ENCODE measurements at places on chromosomes 3 and 15.

DNA sequence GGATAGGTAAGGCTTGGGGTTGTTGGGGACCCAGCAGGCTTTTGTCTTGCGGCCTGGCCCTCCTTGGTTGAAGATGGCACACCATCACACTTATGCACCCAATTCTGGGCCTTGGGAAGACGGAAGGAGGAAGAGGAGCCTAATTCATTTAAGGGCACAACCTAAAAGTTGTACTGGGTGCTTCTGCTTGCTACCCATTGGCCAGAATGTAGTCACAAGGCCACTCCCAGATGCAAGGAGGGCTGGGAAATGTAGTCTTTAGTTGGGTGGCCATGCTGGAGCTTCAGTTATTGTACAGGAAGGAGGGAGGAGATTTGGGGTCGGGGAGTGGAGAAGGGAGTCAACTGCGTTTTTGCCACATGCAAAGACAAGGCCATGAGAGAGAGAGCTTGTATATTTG, 109.2 kb downstream of the TMEM266 start:
- DNase-seq, result no peak

DNA sequence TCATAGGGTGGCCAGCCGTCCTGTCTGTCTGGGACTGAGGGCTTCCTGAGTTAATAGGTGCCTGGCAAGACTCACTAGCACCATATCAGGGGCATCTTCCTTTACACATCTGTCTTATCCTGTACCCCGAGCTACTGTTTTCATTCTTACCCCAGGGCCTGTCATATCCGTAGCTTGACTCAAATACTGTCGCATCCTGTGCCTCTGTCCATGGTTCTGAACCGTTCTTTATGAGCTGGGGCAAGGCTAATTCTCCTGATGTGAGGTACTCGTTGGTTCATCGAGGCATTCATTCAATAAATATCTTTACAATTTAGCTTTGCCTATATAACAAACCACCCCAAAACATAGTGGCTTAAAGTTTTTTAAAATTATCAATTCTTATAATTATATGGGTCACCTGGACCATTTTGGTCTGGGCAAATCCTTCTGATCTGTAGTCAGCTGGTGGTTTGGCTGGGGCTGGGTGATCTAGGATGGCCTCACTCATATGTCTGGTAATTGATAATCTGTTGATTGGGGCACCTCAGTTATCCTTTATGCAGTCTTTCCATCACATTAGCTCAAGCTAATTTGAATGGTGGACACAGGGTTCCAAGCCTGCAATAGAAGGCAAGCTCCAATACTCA, 121.2 kb downstream of the TLE3 start:
- no peak for DNase-seq

- DNase-seq, result no peak
Observed at GRCh38 chr3:6301626-6302025, 559.3 kb upstream of the GRM7 start.

DNA sequence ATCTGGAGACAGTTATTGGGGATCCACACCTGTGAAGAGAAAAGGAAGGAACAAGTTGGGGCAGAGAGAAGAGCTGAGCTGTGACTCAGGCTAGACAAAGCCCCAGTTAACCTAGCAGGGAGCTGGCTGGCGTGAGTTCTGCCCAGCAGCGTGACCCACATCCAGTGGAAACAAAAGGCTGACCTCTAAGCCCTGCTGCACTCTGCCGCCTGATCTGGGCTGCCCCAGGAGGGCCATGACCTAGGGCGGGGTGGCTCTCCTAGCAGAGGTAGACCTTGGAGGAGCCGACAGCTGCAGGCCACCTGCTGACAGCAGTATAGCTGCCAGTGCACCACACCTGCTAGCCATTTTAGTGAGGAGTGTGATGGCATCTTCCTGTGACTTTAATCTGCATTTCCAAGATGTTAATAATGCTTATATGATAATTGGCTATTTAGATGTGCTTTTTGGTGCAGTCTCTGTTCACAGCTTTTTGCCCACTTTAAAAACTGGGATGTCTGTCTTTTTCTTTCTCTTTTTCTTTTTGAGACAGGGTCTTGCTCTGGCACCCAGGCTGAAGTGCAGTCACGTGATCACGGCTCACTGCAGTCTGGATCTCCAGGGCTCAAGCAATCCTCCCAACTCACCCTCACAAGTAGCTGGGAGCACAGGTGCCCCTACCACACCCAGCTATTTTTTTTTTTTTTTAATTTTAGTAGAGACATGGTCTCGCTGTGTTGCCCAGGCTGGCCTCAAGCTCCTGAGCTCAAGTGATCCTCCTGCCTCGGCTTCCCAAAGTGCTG, 78.1 kb downstream of the LSM3 start:
- no peak for DNase-seq

- no peak for DNase-seq
Observed at GRCh38 chr3:24525557-24525956, 30.9 kb upstream of the THRB start.

DNA sequence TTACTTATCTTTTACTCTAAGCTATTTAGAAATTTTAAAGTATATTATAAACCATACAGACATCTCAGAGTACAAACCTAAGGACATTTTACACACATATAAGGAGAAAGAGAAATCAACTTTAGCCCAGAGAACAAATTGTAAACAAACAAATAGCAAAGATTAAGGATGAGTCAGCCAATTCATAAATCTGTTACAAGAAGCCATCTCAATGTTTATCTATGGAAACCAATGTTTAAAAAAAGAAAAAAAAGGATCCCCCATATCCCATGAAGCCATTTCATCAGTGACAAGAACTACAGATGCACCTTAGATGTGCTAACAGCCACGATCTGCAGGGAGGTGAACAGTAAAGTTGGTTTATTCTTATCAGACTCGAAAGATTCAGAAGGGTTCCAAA, 437.1 kb downstream of the SHQ1 start:
- no peak for DNase-seq

DNA sequence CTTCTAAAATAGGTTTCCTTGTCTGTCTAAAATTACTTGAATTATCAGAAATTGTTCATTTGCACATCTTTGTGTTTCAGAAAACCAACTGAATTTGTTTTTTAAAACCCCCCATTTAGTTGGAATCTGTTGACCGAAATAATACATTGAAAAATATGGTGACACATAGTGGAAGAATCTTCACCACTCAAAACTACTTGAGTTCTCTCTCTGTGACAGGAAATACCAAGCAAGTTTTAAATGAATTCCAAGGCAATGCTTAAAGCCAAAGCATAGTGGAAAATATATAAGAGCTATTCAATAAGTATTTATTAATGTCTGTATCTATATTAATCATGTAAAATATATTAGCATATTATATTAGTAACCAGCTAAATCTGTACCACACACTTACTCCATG, 224.9 kb upstream of the COL8A1 start:
- no peak for DNase-seq

- DNase-seq, result no peak
Observed at GRCh38 chr3:152176998-152177397, 91.7 kb upstream of the MBNL1 start.

DNA sequence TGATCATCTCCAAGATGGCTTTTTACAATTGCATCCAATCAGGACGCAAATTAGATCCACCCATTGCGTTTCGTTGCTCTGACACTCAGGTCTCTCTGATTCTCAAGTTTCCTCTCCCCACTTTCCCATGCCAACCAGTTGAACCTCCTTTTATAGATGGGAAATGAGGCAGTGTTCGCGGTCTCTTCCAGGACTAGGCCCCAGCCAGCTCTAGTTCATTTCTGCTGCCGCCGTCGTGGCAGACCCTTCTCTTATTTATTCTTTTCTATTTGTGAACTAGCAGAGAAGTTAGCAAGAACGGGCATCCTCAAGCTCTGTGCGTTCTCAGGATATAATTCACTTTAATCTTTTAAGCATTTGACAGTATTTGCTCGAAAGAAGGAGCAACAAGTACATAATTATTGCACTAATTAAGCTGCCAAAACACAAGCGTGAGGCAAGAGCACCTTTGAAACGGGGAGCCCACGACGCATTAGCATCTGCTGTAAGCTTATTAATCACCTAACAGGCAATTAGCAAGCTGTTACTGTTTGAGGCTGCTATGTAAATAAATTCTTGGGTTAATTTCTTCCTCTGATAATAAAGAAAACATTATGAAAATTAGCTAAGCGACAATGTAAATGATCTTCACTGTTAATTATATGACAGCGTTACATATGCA, 246.4 kb upstream of the TLE3 start:
- DNase-seq, result no peak

- no peak for DNase-seq
Observed at GRCh38 chr3:172669021-172669420, 41.8 kb downstream of the NCEH1 start.

- no peak for DNase-seq
Observed at GRCh38 chr15:64389036-64389435, 1.4 kb downstream of the TRIP4 start.

- DNase-seq, result no peak
Observed at GRCh38 chr15:72113347-72114031, 4.5 kb downstream of the MYO9A start.

- DNase-seq, result no peak
Observed at GRCh38 chr3:13215940-13216546, 142.8 kb upstream of the IQSEC1 start.

DNA sequence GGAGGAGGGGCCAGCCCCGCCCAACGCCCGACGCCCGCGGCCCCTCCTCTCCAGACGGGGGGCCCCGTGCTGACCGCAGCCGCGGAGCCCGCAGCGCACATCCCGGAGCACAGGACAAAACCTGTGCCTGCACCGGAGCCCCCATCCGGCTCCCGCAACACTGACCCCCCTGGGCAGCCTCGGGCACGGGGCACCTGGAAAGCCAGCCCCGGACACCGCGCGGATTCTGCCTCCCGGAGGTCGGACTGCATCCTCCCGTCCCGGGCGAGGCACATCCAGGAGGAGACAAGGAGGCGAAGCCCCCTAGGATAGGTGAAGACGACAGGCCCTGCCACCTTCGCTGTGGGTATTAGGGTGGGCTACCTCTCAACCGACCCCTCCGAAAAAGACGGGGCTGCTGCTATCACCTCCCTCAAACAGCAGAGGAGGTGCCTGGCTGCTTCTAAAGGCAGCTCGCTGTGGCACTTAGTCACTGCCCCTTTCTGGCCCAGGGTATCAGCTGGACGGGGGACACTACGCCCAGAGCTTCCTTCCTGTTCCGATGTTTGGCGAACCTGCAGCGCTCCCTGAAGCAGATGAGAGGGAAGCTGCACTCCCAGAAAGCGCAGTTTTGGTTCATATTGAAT, 10.6 kb downstream of the XXYLT1 start:
- DNase-seq, result no peak

- DNase-seq, result peak; percentile 72
Observed at GRCh38 chr3:152474585-152474984, 205.9 kb downstream of the MBNL1 start.

- DNase-seq, result peak; percentile 22
Observed at GRCh38 chr15:49215768-49216739, 46.0 kb downstream of the GALK2 start.

- no peak for DNase-seq
Observed at GRCh38 chr3:159733194-159733860, 255.3 kb upstream of the IL12A start.

- DNase-seq, result no peak
Observed at GRCh38 chr15:92719021-92719420, 63.4 kb upstream of the FAM174B start.

- DNase-seq, result no peak
Observed at GRCh38 chr3:116103868-116104530, 341.3 kb downstream of the LSAMP start.

DNA sequence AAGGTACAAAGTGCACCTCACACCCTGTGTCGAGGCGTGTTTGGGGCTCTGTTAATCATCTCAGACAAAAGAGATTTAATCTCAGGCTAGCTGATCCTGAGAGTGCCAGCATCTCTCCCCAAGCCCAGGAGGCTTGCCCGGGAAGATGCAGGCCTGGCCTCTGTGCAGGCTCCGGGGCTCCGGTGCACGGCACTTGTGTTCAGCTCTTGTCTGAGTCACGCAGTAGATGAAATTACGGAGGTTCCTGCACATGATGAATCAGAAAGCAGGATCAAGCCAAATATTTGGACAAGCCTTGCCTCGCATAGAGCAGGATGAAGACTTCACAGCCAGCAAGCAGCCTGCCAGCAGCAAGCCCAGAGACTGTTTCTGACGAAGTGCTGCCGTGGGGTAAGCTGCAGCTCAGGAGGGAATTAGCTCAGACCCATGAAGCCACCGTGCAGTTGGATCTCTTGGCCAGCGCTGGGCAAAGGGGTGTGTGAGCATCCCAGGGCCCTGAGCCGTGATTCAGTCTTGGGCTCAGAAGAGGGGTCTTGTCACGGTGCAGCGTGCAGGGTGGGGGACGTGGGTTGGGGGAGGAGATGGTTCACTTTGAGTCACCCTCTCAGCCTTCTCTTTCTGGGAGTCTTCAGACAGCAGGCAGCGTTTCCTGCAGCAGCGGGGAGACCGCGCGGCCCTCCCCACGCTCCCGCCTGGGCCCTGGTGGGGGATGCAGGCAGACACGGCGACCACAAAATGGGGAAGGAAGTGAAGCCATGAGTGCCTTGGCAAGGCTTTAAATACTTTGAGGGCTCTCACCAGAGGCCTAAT, 89.2 kb upstream of the MEF2A start:
- no peak for DNase-seq

GRCh38 chr3:126665959-126666657, 11.2 kb upstream of the TXNRD3 start:
- DNase-seq, result no peak

DNA sequence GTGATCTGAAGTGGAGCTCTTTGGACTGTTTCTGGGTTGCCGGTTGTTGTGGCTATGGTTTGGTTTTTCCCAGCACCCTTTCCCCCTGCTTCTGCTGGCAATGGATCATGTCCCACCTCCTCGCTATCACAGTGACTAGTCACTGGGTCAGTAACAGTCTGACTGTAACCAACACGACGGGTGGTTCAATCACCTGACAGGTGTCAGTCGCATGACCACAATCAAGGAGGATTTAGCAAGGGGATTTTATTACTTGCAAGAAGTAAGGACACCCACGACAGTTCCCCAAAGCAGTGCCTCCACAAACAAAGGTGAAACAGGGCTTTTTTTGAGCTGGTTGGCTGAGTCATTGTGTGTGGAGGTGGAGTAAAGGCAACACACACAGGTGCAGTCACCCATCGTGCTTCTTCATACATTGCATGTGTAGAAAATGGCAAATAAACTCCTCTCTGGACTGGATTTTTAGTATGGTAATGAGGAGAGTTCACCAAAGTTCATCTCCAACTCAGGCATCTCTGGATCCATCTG, 58.8 kb upstream of the FAM3D start:
- DNase-seq, result peak; percentile 25

GRCh38 chr3:192409838-192410683, 317.3 kb downstream of the FGF12 start:
- DNase-seq, result no peak

DNA sequence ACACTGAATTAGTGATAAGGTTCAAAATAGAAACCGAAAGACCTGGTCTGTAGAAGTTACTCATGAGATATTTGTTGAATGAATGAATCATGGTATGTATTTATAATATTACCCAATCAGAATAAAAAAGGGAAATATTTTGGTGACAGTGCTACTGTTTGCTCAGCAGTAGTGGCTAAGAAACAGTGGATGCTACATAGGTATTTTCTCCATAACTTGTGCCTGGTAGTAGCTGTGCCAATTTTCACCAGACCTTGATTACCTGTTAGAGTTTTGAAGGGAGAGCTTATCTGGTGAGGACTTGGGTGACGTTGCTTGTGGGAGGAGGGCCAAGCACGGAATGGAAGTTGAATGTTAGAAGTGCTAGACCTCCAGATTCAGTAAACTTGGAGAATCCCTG, 14.3 kb downstream of the LIMD1 start:
- DNase-seq, result no peak

GRCh38 chr15:34773917-34774316, 19.1 kb upstream of the GJD2 start:
- DNase-seq, result no peak
